NAMALWA (cell line): ENCODE measurements at places on chromosomes 16 and 17.
A peak's percentile ranks its signal among the peaks of the same experiment; 100 is the strongest.

DNA sequence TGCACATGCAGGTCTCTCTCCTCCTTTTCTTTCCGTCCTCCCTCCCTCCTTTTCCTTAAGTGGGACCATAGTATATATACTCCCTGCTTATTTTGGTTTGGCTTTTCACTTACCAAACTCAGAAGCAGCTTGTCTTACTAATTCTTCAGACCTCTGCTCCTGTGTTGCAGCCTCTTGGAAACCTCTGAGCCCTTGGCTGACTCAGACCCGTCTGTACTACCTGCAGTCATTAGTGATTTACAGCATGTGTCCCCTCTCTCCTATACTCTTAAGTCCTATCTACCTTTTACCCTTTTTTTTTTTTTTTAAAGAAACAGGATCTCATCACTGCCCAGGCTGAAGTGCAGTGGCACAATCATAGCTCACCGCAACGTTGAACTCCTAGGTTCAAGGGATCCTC, 207.0 kb downstream of the STX8 start:
- no peak for DNase-seq

- DNase-seq = no peak
These were observed 100.3 kb upstream of the NOL11 start for GRCh38 chr17:67617304-67617899.

- DNase-seq = no peak
These were observed 41.1 kb upstream of the CACNG5 start for GRCh38 chr17:66793814-66794213.

- DNase-seq = no peak
These were observed 40.8 kb downstream of the LDHD start for GRCh38 chr16:75075688-75076268.

DNA sequence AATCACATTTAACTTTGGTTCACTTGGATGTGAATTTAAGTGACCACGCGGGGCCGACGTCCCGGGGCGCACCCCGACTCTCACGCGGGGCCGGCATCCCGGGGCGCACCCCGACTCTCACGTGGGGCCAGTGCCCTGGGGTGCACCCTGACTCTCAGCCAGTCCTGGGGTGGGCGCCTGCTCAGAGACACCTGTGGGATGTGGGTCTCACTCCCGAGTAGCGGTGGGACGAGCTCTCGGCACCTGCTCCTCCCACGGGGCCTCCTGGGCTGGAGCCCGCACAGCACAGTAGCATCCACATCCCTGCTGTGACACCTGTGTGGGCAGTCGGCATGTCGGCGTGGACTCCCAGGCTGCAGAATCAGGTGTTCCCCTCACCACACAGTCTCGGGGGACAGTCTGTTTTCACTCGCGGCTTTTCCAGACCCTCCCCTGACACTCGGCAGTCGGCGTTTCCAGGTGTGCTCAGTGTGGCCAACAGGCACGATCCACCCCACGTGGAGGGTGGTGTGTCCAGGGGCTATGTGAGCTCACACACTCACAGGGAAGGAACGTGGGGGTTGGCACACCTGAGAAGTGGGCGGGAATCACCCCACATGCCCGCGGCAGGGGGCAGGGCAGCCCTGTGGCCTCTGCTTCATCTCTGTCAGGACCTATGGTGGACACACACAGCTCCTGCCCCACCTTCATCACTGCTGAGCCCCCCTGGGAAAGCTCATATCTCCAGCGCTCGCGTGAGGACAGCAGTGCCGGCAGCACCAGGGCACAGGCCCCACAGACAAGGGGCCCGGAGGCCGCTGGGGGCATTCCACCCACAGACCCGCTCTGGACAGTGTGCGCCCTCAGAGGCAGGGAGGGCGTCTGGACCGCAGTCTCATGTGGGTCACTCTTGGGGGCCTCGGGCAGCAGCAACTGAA, 51.8 kb downstream of the LMF1 start:
- DNase-seq = no peak

- no peak for DNase-seq
These were observed 9.7 kb downstream of the RUSF1 start for GRCh38 chr16:31498493-31498892.

- no peak for DNase-seq
These were observed 78.9 kb downstream of the TMC6 start for GRCh38 chr17:78049609-78050008.

GRCh38 chr16:14007450-14007849, 63.7 kb upstream of the MRTFB start:
- peak; percentile 11 for DNase-seq

GRCh38 chr17:58112970-58113631, 29.9 kb downstream of the DYNLL2 start:
- peak; percentile 87 for DNase-seq

DNA sequence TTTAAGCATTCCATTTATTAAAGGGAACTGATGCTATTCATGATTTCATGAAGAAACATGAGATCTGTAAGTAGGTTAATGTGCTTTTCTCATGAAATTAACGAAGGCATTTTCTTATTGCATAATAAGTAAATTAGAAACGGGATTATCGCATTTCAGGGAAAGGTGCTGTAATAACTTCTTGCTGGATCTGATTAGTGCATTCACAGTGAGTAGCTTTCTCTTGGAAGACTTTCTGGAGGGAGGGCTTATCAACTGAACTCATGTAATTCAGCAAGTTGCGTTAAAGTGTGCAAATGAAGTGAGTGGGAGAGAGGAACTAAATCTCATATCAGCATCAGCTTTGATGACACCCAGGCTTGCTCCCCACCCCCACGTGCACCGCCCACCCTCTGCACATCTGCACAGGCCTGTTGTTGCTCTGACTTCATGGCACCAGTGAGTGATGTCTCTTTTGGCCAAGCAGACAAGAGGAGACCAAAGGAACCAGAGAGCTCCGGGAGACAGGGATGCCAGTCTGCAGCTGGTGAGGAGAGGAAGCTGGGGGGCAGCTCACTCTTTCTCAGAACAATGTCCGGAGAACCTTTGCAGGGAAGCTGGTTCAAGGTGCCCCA, 26.3 kb upstream of the GAS7 start:
- DNase-seq = no peak

DNA sequence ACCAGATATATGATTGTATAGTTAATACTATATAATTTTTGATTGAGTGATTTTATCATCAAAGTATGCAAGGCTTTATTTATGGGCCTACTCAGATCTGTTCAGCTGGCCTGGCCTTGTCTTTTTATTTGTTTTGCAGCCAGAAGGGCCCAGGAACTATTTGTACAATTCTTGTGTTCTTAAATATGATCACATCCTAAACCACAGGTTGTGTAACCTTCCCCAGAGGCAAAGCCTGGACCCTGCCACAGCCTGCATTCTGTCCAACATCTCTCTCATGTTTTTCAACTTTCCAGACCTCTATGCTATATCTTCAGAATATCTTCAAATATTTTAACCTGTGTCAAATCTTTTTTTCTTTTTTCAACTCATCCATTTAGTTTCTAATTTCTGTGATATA, 410.4 kb upstream of the MON1B start:
- DNase-seq = no peak

DNA sequence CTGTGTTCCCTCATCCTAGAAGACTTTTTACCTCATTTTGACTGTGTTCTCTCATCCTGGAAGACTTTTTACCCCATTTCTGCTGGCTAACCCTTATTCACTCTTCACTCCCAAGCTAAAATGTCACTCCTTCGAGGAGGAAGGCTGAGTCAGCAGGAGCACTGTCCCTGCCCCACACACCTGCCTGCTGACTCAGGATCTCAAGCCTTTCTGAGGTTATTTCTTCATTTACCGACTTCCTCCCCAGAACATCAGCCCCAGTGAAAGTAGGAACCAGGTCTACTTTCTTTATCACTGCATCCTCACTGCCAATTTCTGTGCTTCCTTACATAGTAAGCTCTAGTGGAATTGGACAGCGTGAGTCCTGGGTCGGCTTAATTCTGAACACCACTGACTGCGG, 220.6 kb downstream of the HS3ST4 start:
- DNase-seq = no peak

DNA sequence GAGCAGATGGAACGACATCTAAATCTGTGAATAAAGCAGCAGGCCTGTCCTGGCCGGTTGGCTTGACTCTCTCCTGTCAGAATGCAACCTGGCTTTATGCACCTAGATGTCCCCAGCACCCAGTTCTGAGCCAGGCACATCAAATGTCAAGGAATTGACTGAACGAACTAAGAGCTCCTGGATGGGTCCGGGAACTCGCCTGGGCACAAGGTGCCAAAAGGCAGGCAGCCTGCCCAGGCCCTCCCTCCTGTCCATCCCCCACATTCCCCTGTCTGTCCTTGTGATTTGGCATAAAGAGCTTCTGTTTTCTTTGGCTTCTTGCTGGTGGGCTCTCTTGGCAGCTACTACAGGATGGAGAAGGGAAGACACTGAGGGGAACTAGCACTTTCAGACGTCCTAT, 4.1 kb upstream of the RSAD1 start:
- DNase-seq = no peak

- DNase-seq = no peak
These were observed 18.5 kb downstream of the CCL8 start for GRCh38 chr17:34337701-34338100.

GRCh38 chr17:64110379-64111152, 19.4 kb downstream of the ERN1 start:
- DNase-seq = no peak

DNA sequence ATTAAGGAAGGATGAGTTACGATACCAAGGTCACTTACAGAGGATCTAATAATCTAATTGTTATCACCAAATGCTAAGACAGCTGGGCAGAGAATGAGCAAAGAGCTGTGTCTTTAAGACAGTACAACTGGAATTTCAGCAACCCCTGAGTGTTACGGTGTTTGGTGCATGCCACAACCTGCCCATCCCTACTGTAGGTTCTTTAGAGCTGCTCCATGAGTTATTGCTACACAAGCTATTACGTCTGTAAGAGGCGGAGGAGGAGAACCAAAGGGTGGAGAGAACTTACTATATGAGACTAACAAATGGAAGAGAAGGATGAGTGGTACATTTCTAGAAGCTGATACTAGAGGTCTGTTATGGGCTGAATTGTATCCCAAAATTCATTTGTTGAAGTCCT, 14.2 kb upstream of the C17orf78 start:
- no peak for DNase-seq

DNA sequence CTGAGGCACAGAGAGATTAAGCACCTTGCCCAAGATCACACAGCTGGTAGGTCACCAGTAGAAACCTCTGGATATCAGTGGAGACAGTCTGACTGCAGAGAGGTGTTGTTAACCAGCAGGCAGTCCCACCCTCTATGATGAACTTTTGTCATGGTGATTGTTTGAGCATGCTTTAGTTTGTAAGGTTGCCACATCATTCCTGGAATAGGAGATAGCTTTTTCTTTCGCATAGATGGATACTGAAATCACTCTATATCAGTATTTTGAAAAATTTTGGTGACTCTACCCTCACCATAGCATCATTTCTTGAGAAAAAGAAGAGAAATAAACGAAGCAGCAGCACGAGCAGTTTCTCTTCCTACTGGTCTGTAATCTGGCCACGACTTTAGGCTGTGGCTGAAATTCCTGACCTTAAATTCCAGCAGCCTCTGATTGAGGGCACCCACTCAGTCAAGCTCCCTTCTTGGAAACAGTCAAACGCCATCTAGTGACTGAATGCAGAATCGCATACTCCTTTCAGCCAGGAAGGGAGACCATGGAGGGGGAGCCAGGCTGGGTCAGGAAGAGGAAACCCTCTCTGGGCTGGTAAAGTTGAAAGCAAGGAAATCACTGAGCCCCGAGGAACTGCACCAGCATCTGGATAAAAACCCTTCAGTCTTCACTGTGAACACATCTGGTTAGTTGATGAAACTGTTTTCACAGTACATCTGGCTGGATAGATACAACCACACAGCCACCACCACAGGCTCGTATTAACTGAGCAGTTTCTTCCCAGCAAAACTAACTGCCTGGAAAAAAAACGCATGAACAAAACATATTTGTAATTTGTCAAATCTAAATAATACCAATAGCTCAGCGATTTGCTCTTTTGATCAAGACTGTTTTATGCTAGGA, 108.5 kb upstream of the XYLT1 start:
- DNase-seq = peak; percentile 73

DNA sequence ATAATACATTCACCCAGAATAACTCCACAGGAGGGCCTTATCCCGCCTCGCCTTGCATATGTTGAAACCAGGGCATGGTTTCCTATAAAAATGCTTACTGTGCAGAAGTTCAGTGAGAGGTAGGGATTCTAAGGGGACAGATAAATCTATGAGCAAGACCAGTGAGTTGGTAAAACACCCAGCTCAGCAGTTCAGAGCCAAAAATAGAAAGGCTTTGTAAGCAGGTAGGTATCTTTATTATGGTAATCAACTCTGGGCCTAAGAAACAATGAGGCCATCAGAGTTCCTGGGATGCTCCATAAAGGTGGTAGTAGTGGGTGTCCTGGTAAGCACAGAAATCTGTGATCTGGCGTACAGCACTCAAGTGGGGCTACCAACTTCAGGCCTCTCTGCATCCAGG, 549.4 kb upstream of the CDH5 start:
- DNase-seq = no peak

GRCh38 chr16:70712942-70713341, 27.1 kb upstream of the MTSS2 start:
- DNase-seq = no peak

GRCh38 chr16:1631931-1632637, 19.9 kb downstream of the CRAMP1 start:
- no peak for DNase-seq

DNA sequence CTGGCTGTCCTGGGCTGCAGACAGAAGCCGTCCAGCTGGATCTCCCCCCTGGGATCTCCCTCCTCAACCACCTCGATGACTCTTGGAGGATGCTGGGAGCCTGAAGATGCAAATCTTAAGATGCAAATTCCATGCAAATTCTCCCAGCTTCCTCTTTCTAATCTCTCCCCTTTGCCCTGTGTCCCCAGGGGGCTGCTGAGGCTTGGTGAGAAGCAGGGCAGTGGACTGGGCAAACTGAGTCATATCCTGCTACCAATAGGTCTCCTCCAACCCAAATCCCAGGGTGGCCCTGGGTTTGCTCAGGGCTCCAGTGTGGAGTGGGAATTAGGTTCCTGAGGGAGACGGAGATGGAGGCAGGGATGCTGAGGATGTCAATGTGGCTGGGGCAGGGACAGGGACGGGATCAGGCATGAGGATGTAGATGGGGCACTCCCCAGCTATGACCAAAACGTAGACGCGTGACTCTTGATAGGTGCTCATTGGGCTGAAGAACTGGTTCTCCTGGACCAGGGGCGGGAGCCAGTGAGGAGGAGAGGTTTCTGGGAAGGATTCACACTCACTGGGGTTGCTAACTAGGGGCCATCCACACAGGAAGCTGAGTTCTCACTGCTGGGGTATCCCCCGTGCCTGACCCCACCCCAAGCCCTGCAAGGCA, 3.6 kb upstream of the ALOX12B start:
- DNase-seq = peak; percentile 89

GRCh38 chr17:44219108-44219615, 313 bp downstream of the UBTF start:
- DNase-seq = peak; percentile 81

GRCh38 chr16:88569614-88569984, 604 bp upstream of the ZC3H18 start:
- no peak for DNase-seq

DNA sequence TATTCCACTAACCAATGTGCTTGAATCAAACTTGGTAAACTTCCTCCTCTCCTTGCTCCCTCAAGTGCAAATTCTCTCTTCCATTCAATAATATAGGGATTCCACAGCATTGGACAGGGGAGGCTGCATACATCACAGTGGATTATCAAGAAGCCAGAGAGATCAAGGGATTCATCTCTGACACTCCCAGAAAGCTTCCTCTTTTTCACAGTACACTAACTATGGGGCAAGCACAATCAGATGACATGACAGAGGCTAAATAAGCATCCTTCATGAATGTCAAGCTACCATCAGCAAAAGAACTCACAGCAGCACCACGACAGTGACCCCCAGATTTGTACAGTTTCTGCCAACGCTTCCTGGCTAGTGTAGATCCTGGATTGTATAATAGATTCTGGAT, 178.4 kb upstream of the C17orf78 start:
- DNase-seq = peak; percentile 25
